Activated T-helper 1 cell treated with anti-CD3 and anti-CD28 coated beads, Interleukin-2, amount 50 U/mL, for 16 hours (primary cell): ENCODE measurements at places on chromosomes 3 and 15.
A peak's percentile ranks its signal among the peaks of the same experiment; 100 is the strongest.

DNA sequence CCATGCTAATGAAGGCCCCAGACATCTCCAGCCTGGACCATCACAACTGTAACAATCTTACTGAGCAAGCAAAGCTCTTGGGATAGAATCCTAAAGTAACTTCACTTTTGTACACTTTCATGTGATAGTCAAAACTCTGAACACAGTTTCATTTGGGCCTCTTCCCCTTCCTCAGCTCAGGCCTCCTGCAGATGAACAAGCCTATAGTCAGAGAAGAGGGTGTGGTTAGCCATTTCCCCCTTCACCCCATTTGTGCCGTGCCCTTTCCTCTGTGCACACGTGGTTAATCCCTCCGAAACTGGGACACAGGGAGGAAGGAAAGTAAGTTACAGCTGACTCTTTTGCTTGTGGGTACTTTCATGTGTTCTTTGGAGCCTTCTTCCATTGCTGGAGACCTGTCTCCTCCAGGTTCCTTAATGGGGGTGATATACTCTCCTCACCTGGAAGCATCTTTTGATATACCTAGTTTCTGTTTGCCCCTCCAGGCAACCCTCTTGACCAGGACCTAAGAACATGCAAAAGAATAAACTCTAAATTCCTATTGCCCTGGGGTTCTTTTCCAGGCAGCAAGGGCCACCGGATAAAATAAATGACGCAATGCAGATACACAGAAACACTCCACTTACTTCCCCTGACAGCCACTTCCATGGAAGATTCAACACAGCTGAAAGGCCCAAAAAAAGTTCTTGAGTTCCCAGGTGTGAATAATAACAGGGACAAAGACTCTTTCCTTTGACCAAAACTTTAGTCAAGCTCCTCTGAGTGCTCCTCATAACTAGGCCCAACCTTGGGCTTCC, 29.6 kb upstream of the CSTA start:
- DNase-seq = no peak

GRCh38 chr3:176584413-176585176, 612.7 kb downstream of the TBL1XR1 start:
- no peak for DNase-seq

- DNase-seq = no peak
Measured at GRCh38 chr3:163175970-163176369, 1679.4 kb downstream of the OTOL1 start.

- peak; percentile 41 for DNase-seq
Measured at GRCh38 chr15:74845208-74845568, 2.2 kb upstream of the ULK3 start.

GRCh38 chr3:12451481-12451880, 32.8 kb upstream of the TSEN2 start:
- DNase-seq = no peak

- no peak for DNase-seq
Measured at GRCh38 chr3:135141672-135142071, 346.6 kb downstream of the EPHB1 start.

DNA sequence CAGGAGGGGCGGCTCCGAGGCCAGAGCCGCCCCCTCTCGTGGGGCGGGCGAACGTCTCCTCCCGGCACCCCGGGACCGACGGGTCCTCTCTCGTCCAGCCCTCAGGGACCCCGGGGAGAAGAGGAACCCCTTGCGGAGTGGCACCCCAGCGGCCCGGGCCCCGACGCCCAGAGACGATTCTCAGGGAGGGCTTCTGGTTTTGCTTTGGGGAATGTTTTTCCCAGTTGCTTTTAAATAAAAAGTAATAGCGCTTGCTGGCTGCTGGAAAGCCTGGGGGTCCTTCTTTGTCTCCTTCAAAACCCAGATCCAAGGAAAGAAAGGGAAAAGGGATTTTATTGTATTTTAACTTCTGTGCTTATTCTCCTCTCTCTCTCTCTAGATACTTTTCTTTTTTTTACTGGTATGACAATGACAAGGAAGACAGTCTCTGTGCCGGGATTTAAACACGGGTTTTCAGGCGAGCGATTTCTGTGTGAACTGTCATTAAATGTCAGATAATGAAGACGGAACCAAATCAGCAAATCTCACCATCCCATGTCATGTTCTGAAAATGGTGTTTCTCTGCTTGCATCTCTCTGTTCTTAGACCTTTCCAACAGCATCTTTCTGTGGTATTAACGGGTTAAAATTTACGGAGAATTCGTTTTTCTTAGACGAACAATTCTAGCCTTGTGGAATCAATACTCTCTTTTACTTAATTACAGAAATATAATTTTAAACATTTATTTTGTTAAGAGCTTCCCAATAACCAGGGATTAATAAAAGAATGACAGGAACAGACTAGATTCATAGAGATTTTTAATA, 530 bp upstream of the PCOLCE2 start:
- DNase-seq = no peak

- no peak for DNase-seq
Measured at GRCh38 chr15:41337631-41338522, 5.2 kb downstream of the NUSAP1 start.

DNA sequence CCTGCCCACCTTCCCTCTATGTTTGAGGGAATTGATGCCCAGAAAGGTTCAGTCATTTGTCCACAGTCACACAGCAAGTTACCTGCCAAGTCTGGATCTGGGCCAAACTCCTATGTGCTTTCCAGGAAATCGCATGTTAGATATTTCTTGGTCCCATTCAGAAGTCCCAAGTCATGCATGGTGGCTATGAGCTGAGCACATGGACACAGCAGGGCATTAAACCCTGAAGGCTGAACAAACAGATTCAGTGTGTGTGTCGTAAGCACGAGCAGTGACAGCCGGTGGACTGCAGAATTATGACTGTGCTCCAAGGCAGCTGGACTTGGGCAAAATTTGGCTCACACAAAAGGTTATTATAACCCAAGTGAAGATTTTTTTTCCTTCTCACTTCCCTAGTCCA, 11.4 kb upstream of the SLC6A6 start:
- no peak for DNase-seq
